ENCODE measurements at places on chromosomes 4 and X. TPM values are rescaled to one million over a fixed set of nuclear protein-coding genes. Genes with fewer than 3 reads are reported as not detected.

Gene AWAT1
- total RNA-seq = not detected

Gene ANK2
- 81.6 TPM for total RNA-seq

Gene DDX53
- total RNA-seq = not detected

Gene MAP9
- total RNA-seq = 12.9 TPM

Gene ATRX
- total RNA-seq = 124 TPM

Gene GC
- not detected for total RNA-seq

Gene DUX4
- total RNA-seq = not detected

Gene PTPN13
- total RNA-seq = 36.4 TPM

Gene TACC3
- total RNA-seq = 6.2 TPM

Gene VEGFC
- total RNA-seq = 20.4 TPM

Gene CT45A10
- not detected for total RNA-seq

Gene ADAD1
- not detected for total RNA-seq

Gene GUCY1B1
- total RNA-seq = 32.7 TPM

Gene ANKRD17
- 58.8 TPM for total RNA-seq

Gene AFM
- total RNA-seq = not detected

Gene CLTRN
- total RNA-seq = not detected

Gene ASB12
- not detected for total RNA-seq

Gene TEX11
- not detected for total RNA-seq

Gene NEIL3
- total RNA-seq = not detected

Gene ADH5
- 149 TPM for total RNA-seq

Gene FHDC1
- total RNA-seq = 0.27 TPM

Gene ADH1A
- 0.99 TPM for total RNA-seq

Gene CTAG1A
- total RNA-seq = not detected

Measured in thoracic aorta (tissue), 2 donors.